Gastroesophageal sphincter (tissue), 4 donors: ENCODE measurements at places on chromosomes 13 and 19. TPM values are rescaled to one million over a fixed set of nuclear protein-coding genes. Genes with fewer than 3 reads are reported as not detected.

The IGFL4 gene
- total RNA-seq, result not detected

The TEX29 gene
- total RNA-seq, result 1.9 TPM

The GEMIN7 gene
- total RNA-seq, result 12.9 TPM

The CLEC11A gene
- total RNA-seq, result 4.6 TPM

The COX7A1 gene
- total RNA-seq, result 64.1 TPM

The RPS5 gene
- 1,682 TPM for total RNA-seq

The DHRS12 gene
- total RNA-seq, result 18.5 TPM

The SULT2A1 gene
- not detected for total RNA-seq

The CELF5 gene
- not detected for total RNA-seq

The KLK15 gene
- total RNA-seq, result not detected

The SUCLA2 gene
- total RNA-seq, result 59.3 TPM

The TMEM272 gene
- total RNA-seq, result 0.15 TPM

The IFNL1 gene
- total RNA-seq, result not detected

The SLITRK6 gene
- total RNA-seq, result 5.1 TPM

The ZNF728 gene
- total RNA-seq, result 2.6 TPM

The GNA15 gene
- total RNA-seq, result 3.0 TPM

The LIN7B gene
- total RNA-seq, result 6.5 TPM

The CD70 gene
- total RNA-seq, result 2.2 TPM

The KLF5 gene
- total RNA-seq, result 22.7 TPM

The CGB8 gene
- total RNA-seq, result not detected

The LINGO3 gene
- not detected for total RNA-seq

The OLFM4 gene
- total RNA-seq, result not detected

The POU2F2 gene
- total RNA-seq, result 1.5 TPM

The SEMA6B gene
- total RNA-seq, result 2.0 TPM

The MIA gene
- total RNA-seq, result not detected

The ZNF726 gene
- 1.6 TPM for total RNA-seq

The MATK gene
- 2.4 TPM for total RNA-seq

The ZNF709 gene
- 3.1 TPM for total RNA-seq

The FRY gene
- 128 TPM for total RNA-seq

The ITPKC gene
- 71.8 TPM for total RNA-seq

The ZNF14 gene
- total RNA-seq, result 8.9 TPM

The PROZ gene
- total RNA-seq, result not detected
